T-helper 2 cell (primary cell): ENCODE measurements at places on chromosomes 5 and 9.

GRCh38 chr9:22913026-22913425, 466.4 kb downstream of the DMRTA1 start:
- DNase-seq: no peak

GRCh38 chr9:70635790-70636189, 221.3 kb upstream of the KLF9 start:
- DNase-seq: no peak

DNA sequence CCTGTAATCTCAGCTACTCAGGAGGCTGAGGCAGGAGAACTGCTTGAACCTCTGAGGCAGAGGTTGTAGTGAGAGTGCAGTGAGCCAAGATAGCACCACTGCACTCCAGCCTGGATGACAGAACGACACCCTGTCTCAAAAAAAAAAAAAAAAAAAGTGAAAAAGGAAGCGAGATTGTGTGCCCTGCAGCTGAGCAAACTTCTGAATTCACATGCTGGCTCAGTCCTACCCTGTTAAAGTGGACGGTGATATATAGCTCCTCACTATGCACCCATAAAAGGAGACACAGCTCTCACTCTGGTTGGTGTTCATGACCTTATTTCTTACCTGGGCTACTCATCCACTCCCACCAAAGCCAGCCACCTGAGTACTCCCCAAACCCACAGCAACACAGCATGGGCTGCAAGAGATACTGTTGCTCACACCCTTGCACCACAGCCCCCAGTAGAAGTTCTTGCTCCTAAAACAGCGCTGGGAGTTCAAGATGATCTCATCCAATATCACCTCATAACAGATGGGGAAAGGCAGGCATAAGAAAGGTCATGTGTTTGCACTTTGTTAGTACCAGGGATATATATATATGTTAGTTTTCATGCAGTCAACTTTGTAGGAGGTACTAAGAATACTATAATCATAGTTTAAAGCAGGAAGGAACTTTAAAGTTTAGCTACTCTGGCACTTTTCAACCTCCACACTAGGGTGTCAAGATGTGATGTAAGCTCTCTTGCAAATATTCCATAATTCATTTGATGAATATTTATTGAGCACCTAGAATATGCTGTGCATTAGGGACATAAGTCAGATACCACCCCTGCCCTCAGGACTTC, 4.0 kb downstream of the TTLL11 start:
- DNase-seq: no peak

DNA sequence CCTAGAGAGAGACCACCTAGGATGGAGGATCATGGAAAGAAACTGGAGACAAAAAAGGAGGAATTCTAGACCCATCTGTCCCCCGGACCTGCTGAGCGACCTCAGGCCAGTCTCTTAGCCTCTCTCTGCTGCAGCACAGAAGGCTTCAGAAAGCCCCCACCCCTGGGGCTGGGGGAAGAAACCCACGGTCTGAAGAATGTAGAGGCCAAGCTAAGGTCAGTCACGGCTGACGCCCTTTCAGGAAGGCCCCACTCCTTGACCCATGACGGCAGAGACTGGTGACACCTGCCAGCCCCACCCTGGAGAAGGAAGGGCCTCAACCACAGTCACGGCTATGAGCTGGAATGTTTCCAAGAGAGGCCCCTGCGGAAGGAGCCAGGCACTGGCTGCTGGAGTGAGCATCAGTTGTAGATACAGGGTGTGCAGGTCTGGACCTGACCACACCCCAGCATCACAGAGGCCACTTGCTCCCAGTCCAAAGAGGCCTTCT, 120.5 kb upstream of the BOD1 start:
- DNase-seq: no peak

- no peak for DNase-seq
Measured at GRCh38 chr5:125813221-125813974, 609.8 kb upstream of the GRAMD2B start.

DNA sequence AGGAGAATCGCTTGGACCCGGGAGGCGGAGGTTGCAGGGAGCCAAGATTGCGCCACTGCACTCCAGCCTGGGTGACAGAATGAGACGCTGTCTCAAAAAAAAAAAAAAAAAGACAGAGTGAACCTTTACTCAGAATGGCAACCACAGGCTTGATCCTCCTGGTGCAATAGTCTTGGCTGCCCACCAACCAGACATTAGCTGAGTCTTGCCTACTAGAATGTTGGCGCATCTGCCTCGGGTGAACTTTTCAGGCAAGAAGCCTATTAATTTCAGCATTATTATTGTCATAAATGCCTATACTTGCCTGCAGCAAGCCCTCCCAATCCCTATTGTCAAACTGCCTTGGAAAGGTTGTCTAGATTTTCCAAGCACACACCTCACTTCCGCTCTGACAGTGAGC, 4.2 kb downstream of the SERINC5 start:
- DNase-seq: no peak

- no peak for DNase-seq
Measured at GRCh38 chr9:114004221-114004716, 73.8 kb downstream of the AMBP start.

- no peak for DNase-seq
Measured at GRCh38 chr9:121731919-121732318, 80.5 kb downstream of the DAB2IP start.

GRCh38 chr9:136806067-136806466, 1.7 kb upstream of the RABL6 start:
- DNase-seq: no peak

DNA sequence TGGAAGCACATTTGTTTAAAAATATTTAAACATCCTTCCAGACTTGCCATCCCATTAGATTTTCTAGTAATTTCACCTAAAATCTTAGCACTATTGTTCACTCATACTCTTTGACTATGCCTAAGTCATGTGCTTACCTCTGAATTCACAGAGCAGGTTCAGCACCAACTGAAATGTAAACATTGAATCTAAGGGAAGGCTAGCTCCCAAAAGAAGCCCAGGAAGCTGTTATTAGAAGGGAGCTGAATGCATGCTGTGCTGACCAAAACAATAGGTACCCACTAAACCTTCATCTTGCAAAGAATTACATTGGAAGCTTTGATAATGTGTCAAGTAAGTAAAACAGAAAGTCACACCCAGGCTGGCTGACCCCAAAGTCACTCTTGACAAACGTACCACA, 571.3 kb downstream of the GABRG2 start:
- DNase-seq: no peak

DNA sequence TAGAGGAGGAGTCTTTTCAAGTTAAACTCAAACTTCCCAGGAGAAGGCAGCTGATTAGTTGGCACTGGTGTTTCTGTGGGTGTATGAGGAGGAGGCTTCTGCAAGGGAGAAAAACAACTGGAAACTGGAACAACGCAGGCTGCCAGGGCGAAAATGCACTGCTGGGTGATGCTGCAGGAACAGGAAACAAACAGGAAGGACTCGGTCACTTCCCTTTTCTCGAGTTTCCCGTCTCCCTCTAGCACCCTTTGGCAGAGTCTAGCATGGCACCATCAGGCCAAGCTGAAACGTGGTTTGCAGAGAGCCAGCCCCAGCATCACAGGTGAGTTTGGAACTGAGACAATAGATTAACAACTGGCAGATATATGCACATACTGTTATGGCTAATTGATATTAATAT, 77.5 kb upstream of the CAST start:
- DNase-seq: no peak

- DNase-seq: no peak
Measured at GRCh38 chr9:88833946-88834345, 157.3 kb upstream of the S1PR3 start.

DNA sequence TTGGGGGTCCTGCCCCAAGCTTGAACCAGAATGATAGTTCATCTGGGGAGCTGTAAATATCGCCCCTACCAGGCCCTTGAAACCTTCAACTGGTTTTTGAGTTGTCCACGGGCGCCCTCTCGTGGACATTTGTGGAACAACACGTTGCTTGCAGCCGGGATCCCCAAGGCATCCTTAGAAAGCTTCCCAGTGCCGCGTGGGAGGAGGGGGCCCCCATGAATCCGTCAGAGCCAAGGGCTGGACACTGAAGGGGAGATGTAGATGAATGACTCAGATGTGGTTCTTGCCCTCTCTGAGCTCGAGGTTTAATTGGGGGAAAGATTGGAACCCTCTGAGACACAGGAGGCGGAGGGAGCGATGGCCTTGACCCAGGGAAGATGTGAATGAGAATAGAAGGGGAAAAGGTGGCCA, 31.8 kb upstream of the ORM1 start:
- peak; percentile 30 for DNase-seq

GRCh38 chr5:160835376-160835775, 16.6 kb downstream of the ATP10B start:
- no peak for DNase-seq

GRCh38 chr5:1026700-1027621, 18.4 kb downstream of the NKD2 start:
- DNase-seq: no peak

- peak; percentile 53 for DNase-seq
Measured at GRCh38 chr9:134066913-134067851, 644 bp downstream of the BRD3 start.

DNA sequence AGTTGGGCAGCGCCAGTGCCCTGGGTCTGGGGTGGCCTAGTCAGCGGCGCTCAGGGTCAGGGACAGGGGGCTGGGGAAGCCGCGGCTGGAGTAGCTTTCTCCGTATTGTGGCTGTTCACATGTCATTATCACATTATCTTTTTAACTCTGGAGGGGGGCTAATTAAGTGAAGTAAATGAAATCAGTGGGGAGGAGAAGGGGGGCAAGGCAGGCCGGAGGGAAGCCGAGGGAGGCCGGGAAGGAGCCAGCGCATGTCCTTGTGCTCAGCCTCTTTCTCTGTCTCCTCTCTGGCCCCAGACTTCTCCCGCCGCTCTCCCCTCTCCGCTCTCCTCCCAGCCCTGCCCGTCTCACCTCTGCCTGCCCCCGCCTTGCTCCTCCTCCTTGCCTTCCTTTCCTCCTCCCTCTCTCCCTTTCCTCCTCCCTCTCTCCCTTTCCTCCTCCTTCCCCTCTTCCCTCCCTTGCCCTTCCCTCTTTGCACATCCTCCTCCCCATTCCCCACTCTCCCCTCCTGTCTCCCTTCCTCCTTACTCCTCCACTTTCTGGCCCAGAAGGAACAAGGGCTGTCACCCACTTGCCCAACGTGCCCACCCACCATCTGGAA, 38.7 kb downstream of the ASS1 start:
- no peak for DNase-seq
